CD4-positive, CD25-positive, alpha-beta regulatory T cell (primary cell): ENCODE measurements at places on chromosomes 2 and 18. TPM values are rescaled to one million over a fixed set of nuclear protein-coding genes. Genes with fewer than 3 reads are reported as not detected.

DNA sequence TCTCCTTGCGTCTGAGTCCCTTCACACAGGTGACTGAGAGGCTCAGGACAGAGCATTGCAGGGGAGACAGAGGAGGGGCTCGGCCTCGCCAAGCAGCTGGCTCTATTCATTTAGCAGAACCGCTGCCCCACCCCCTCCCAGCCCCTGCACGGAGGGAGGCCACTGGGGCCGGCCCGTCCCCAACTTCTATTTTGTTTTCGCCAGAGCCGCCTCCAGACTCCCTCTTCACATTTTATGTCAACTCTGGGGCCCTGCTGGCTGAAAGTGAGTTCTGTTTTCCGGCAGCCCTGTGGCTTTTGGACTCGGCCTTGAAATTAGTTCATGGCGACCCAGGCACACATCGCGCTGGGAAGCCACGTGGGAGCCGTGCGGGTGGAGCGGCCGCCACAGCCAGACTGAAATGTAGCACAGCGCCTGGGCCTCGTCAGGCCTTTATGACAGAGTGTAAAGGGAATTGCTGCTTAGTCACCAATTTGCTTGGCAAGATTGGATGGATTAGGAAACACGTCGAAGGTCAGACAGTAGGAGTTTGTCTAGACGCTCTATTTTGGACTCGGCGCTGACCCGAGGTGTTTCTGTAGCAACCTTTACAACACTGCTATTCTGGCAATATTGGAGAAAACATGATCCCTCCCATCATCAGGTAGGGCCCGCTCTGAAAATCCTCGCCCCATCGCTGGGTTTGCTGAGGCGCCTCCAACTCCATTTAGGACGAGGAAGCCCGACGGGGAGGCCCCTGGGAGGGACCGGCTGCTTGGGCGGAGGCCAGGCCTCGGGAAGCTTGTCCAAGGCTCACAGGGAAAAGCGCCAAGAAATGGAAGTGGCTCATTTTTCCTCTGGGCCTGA lies 90.7 kb upstream of the CTDP1 start:
- DNase-seq, result no peak

DNA sequence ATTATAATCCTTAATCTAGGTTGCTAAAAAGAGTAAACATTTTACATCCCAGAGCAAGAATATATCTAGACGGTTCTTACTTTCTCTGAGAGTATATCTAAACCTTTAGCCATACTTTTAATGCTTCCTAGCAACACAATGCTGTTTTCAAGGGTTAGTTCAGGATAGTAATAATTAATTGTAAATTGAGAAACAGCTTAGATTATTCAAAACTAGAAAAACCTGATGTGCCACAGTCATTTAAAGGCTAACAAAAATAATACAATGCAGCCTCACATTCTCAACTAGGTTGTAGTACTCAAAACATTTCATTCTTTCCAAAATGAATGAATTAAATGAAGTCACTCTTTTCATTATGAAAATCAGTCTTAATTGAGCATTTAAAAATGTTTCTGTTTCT lies 103.2 kb upstream of the OTX1 start:
- no peak for DNase-seq

- no peak for DNase-seq
These were observed 298.8 kb downstream of the TNS1 start for GRCh38 chr2:217703999-217704398.

GRCh38 chr2:213934560-213934959 lies 476.3 kb upstream of the VWC2L start:
- no peak for DNase-seq

DNA sequence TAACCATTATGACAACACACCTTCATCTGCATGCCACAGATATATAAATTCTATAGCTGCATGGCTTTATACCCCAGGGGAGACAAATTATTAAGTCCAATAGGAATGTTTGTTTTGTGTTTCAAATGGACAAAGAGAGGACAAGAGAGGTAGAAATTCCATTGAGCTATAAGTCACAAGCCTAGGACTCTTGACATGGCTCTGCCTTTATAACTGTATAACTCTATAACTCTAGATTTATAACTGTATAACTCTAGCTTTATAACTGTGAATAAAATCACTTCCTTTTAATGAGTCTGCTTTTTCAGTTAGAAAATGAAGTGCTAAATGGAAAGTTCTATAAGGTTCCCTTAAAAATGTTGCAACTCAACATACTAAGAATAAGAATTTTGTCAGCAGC lies 106.4 kb downstream of the SCN9A start:
- DNase-seq, result no peak

GRCh38 chr2:229071292-229071976 lies 199.7 kb downstream of the PID1 start:
- no peak for DNase-seq

DNA sequence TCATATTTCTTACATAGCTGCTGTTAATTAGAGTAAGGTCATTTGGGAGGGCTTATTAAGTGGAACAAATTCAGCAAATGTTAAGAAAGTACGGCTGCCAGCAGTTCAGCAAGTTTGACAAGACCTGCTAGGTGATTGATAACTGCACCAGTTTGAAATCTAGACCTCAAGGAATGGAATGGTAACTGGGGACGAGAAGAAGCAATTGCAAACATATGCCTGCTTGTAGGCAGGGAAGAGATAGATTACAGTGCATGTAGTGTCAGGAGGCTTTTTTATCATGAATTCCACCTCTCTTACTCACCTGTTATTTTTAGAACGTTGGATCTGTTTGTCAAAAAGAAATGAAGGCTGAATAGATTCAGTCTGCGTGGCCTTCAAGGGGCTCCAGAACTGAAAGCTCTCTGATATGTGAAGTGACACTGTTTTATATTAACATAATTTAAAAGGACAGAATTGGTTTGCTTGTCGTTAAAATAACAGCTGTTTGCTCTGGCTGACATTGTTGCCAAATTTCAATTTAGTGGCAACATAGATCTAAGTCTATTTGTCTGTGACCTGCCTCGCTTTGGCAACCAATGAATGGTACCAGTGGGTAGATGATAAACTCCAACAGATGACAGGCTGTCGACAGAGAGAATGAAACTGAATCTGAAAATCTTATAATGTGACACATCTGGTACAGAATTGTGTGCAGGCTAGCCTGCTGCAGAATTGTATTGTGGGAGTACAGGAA lies 199.3 kb downstream of the ZNF407 start:
- no peak for DNase-seq

GRCh38 chr18:23822590-23823385 lies 133.5 kb downstream of the LAMA3 start:
- DNase-seq, result no peak

- DNase-seq, result peak; percentile 14
These were observed 127.9 kb upstream of the LGALSL start for GRCh38 chr2:64325852-64326577.

DNA sequence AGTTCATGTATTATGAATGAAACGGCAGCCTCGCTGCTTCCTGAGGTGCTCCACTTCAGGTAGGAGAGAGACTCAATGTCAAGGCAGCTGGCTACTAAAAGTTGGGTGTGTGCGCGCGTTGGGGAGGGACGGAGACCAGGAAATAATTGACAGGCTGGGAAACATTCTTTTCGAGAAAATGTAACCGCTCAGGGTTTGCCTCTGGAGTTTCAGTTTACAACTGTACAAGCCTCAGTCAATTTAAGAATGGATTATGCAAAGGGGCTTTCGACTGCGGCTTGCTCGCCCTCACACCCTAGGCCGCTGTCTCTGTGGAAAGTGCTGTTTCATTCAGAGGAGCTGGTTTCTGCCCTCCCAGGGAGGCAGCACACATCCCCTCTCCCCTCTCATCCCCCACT lies 4.4 kb upstream of the SPRED2 start:
- DNase-seq, result no peak

DNA sequence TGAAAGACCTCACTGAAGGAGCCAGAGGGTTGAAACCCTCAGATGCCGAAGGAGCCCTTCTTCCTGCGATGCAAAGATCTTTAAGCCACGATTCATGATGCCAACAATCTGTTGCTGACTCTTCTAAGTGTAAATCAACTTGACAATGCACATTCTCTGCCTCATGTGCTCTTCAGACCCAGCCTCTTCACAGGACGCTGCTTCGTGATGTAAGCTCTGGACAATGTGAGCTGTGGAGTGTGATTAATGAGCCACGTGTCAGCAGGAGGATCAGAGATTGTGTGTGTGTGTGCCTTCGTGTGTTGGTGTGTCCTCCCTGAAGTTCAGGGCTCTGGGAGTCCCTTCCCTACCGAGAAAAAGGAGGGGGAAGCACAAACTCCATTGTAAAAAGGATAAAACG lies 26.5 kb upstream of the TWIST2 start:
- DNase-seq, result no peak

DNA sequence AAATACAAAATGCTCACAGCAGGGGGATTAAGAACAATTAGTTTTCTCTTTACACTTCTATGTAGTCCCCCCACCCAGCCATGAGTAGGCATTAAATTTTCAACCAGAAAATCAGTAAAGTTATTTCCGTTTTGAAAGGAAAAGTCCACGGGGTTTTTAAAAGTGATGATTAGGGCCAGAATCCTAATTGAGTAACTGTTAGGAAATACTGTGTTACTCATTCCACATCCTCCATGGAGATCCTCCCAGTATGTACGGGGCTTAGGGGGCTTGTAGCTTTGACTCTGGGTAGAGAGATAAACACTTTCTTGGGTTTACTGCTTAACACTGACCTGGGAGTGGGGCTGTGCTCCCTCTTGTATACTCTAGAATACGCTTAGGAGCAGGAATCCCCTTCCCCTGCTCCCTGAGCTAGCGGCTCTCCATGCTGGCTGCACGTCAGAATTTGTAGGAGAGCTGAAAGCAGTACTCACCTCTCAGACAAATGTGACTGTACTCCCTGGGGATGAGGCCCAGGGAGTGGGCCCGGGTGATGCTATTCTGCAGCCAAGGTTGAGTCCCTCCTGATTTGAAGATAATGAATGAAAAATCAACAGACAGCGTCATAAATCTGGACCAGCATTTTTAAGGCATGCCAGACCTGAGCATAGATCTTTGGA lies 100.5 kb downstream of the SLC4A3 start:
- no peak for DNase-seq

- no peak for DNase-seq
These were observed 258.3 kb downstream of the PRKCE start for GRCh38 chr2:45909677-45910191.

- no peak for DNase-seq
These were observed 253.9 kb downstream of the TWIST2 start for GRCh38 chr2:239101807-239102206.

GRCh38 chr2:215982465-215982875 lies 30.9 kb downstream of the MREG start:
- no peak for DNase-seq

DNA sequence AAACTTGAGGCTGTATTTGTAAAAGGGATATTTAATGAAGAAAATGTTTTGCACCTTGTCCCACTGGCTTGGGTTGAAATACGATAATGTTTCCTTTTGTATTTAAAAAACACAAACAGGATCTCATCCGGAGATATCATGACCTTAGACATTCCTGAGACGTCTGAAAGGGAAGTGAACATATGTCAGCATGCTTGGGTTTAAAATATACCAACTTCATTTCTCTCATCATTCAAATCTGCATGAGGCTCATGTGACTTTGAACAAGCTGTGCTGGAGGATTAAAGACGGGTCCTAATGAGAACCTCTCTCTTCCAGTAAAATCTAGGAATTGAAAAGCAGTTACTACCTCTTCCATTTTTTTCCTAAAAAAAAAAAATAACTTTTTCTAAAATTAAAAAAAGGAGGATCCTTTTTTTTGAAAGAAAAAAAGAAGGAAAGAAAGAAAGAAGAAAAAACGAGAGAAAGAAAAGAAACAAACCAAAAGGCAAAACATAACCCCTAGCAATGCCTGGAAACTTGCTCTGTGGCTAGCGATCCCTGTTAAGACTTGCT lies 106.8 kb upstream of the ZFP36L2 start:
- no peak for DNase-seq

DNA sequence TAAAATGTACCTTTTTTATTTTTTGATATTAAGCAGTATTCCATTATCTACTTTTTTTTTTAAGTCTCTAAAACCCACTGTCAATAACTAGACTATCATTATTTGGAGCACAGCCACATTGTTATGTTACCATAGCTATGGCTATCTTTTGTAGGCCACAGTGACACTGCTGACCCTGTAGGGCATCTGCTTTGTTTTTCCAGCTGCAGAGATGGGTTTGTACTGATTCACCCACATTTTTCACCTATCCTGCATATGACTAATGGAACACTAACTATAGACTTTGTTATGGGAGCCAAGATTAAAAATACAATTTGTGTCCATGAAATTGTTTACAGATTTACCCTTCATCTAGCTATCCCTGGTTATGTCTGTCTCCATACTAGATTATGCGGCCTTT lies 21.6 kb upstream of the OTX1 start:
- no peak for DNase-seq

- no peak for DNase-seq
These were observed 108.4 kb upstream of the SNTG2 start for GRCh38 chr2:842151-842803.

GRCh38 chr2:40101131-40101575 lies 322.1 kb upstream of the THUMPD2 start:
- no peak for DNase-seq

GRCh38 chr2:142462306-142462705 lies 331.5 kb upstream of the LRP1B start:
- no peak for DNase-seq

DNA sequence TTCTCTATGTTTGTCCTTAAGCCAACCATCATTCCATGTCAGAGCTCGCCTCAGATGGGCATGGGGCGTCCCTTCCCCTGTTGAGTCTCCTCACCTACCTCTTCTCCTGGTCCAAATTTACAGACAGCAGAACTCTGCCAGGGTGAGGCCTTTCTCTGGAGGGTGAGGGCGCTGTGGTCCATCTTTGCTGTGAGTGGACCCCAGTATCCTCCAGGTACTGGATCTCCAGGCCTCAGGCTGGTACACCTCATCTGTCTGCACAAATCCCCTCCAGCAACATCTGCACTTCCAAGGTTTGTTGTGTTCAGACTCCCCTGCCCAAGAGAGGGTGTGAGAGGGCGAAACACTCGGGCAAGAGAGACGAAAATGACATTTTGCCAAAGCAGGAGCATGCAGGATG lies 63.9 kb upstream of the EDAR start:
- DNase-seq, result no peak

DNA sequence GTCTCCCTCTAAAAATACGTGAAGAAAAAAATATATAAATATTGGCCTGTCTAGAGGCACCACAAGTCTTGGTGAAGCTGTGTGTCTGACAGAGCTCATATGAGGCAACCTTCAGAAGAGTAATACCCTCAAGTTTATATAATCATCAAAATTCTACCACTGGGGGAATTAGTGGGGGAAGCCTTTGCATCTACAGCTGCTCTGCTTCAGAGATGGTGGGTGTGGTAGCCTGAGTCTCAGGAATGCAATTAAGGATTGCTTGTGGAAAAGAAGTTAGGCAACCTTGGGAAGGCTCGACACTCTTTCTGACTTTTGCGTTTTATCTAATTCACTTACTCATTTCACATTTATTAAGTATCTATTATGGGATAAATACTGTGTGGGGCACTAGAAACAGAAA lies 17.4 kb downstream of the TPGS2 start:
- no peak for DNase-seq

MC5R gene
- not detected for total RNA-seq

MOCOS gene
- not detected for total RNA-seq

TRMT61B gene
- total RNA-seq, result 18.0 TPM

NCKAP5 gene
- total RNA-seq, result not detected

TRIM43 gene
- not detected for total RNA-seq

RAB17 gene
- not detected for total RNA-seq

YES1 gene
- 4.1 TPM for total RNA-seq

KLHL14 gene
- total RNA-seq, result not detected

EFR3B gene
- total RNA-seq, result 0.10 TPM

ACKR3 gene
- total RNA-seq, result 3.0 TPM

C2orf76 gene
- total RNA-seq, result 7.3 TPM

DLX1 gene
- not detected for total RNA-seq

PLGLB2 gene
- total RNA-seq, result not detected

UPP2 gene
- total RNA-seq, result not detected

AQP12A gene
- total RNA-seq, result not detected

SPP2 gene
- total RNA-seq, result not detected
